Activated naive CD4-positive, alpha-beta T cell treated with anti-CD3 and anti-CD28 coated beads, Interleukin-2, amount 50 U/mL, for 16 hours (primary cell): ENCODE measurements at places on chromosomes 3 and 15.

DNA sequence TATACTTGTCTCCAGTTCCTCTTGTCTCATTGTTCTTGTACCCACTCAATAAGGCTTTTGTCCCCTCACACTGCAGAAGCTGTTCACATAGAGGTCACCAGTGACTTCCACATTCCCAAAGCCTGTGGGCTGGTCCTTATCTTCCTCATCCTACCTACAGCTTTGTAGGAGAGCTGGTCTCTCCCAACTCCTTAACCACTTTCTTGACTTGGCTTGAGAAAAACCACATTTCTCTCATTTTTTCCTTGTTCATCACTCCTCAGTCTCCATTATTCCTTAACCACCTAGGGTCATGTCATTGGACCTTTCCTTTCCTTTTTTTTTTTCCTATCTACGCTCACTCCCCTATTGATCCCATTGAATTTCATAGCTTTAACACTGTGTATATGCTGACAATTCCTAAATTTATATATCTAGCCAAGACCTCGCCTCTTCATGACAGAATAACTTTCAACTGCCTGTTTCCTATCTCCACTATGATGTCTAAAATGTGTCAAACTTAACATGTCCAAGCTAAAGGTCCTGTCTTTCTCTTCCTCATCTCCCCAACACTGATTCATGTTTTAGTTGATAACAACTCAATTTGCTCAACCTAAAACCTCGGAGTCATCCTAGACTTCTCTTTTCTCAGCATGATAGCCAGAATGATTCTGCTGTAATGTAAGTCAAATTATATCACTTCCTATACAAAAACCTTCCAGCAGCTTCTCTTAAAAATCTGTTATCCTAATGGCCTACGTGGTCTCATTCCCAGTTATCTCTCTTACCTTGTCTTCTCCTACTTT, 49.5 kb downstream of the CEP63 start:
- DNase-seq = no peak

GRCh38 chr15:63480441-63480821, 24.0 kb upstream of the USP3 start:
- DNase-seq = no peak

- no peak for DNase-seq
Measured at GRCh38 chr3:62013951-62014350, 359.4 kb downstream of the FEZF2 start.

DNA sequence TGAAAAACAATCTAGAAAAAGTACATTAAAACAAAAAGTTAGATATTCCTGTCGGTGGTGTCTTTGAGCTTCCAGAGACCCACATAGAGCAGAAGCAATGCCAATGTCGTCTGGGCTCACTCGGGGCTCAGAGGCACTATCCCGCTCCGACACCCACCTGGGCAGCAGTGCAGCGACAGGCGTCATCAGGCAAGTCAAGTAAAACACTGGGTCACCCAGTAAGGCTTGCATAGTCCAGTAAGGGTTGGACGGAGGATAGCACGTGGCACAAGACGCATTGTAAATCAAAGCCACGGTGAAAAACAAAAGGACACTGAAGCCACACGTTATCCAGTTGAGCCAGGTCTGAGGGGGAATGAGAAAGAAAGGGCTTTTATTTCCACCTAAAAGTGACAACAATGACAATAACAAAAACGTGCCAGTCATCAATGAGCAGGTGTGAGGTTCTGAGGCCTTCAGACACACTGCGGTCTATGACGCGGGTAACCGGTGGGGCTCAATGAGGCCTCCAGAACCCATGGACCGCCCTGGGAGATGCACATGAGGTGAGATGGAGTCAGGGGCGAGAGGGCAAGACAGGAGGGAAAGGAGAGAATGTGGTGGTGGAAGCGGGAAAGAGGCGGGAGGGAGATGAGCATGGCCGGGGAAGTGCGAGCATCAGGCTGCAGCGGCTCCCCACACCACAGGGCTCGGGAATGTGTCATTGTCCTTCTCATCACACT, 183.0 kb downstream of the ATP10A start:
- DNase-seq = no peak

DNA sequence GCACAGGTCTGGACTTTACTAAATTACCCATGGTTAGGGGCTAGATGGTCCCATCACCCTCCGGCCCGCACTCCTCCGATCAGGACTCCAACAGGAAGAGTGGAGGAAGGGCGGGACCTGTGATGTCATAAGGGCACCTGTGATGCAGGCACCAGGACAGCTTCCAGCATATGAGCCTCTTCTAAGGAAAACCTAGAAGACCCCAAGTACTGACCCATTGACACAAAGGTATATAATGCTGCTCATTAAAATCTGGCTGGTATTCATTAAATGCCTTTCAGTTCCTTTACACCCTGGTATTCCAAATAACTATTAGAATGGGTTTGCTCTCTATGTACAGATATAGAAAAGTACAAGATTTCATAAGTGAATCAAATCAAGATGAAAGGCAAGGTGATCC, at the start of gene IQCF5:
IQCF5 (minus strand) TSS at position 101 of the 400 bp plus-strand sequence; CDS start at position 31, 70 bp downstream.
- DNase-seq = no peak

GRCh38 chr3:123755501-123755900, 128.6 kb downstream of the MYLK start:
- DNase-seq = no peak

- DNase-seq = no peak
Measured at GRCh38 chr3:17013050-17013449, 128.3 kb downstream of the PLCL2 start.

DNA sequence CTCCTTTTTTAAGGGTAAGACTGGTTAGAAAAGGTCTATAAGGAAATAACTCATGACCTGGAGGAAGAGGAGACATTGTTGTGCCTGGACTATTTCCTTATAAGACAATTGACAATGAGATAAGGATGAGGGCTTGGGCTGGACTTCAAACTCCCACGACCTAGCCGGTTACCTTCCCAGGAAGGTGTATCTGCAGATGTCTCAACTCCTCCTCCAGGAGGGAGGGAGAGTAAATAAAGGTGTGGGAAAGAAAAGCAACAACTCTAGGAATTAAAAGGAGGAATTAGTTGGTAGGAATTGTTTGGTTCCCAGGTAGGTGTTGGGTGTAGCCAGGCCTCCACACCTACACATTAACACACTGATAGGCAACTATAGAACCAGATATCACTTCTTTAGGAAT, 97.8 kb upstream of the TBL1XR1 start:
- DNase-seq = no peak

GRCh38 chr3:24278543-24278942, 216.1 kb downstream of the THRB start:
- DNase-seq = no peak

GRCh38 chr3:23682646-23683045, 123.1 kb upstream of the UBE2E1 start:
- DNase-seq = no peak

DNA sequence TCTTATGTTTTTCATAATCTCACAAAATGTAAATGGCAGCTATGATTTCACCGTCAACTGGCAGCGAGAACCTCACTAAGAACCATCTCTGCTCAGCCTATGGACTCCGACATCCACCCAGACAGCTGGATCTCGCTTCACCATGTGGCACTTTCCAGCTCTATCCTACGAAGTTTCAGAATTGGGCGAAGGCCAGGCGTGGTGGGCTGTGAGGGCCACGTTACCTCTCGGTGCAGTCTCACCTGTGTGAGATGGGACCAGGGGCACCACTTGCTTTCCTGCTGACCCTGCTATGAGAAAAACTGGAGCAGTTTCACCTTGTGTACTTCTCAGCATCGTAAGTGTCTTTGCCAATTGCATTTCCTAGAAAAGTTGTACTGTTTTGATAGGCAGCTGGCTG, 32.3 kb downstream of the CHDH start:
- DNase-seq = no peak

DNA sequence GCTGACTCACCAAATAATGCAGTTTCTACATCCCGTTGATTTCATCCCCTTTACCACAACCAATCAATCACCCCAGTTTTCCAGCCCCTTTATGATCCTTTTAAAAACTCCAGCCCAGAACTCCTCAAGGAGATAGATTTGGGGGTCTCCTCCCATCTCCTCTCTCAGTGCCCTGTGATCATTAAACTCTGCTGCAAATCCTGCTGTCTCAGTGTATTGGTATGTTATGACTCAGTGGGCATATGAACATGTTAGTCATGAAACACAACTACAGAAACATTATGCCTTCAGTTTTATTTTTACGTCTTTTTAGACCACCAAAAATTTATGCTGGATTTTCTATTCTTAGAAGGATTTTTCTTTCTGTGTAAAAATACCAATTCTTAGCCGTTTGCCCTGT, 213.7 kb downstream of the DIPK2A start:
- DNase-seq = no peak

DNA sequence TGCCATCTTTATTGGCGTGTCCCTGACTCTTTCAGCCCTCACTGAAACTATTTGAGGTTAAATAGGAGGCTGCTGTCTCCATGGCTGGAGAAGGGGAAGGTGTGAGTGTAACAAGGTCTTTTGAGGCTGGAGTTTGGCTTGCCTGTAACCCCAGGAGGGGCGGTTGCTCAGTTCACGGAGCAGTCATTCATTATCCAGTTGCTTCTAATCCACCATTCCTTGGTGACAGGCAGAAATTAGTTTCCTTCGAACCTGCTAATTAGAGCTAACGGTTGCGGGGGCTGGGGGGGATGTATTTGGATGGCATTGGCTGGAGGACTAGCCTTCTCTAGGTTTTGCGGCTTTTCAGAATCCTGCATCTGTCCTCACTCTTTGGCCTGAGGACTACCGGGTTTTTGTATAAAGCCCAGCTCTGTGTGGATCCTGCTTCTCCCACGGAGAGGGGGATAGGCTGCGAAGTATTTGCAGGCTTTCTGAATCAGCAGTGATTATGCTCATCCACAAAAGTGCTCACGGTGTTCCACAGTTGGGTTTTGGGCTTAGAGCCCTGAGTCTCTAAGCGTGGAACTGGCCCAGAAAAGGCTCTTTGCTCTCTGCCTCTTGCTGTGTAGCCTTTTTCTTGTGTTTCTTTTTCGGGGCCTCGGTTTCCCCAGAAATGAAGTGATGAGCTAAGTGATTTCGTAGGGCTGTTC, 18.6 kb downstream of the FGD5 start:
- no peak for DNase-seq
